ENCODE measurements at places on chromosomes 5 and 9.
A peak's percentile ranks its signal among the peaks of the same experiment; 100 is the strongest.

GRCh38 chr5:151388960-151389359 lies 41.6 kb upstream of the SLC36A2 start:
- DNase-seq: no peak

DNA sequence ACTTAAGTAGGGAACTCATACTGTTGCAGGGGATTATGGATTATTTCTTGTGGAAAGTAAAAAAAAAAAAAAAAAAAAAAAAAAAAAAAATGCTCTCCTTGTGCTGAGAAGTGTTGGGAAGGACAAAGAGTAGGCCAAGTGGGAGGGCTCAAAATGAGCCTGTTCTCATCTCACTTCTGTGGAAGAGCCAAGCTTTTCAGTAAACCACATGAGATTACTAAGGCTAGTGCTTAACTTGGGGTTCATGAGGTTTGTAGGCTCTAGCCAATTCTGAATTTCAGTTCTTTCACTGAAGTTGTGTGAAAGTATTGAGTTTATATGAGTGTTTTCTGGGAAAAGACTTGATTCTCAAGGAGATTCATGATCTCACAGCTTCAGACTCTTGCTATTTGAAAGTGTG lies 23.0 kb upstream of the CEP78 start:
- DNase-seq: no peak

DNA sequence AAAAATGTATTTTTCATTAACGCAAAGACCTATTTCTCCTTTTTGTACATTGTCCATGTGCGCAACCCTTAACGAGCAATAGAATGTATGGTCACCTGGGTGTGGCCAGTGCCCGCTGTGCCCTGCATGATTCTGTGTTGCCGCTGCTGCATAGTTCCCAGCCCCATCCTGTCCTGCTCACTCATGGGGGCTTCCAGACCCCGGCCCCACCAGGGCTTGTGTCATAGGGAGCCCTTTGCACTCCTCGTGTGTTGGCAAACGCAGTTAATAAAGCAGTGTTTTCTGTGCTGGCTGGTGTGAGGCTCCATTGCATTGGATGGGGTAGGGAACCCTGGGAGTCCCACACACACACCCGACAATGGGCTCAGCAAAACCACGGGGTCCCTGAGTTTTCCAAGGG lies 49.7 kb downstream of the SAR1B start:
- DNase-seq: no peak

DNA sequence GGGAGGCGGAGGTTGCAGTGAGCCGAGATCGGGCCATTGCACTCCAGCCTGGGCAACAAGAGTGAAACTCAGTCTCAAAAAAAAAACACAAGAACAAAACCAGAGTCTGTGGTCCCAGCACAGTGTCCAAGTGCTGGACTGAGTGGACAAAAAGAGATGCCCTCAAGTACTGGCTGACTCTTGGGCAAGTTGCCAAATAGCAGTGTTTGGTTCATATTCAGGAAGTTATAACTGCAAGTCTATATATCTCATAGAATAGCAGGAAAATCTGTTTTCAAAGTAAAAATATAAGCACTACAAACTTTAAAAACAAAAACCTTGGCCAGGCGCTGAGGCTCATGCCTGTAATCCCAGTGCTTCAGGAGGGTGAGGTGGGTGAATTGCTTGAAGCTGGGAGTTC lies 7.3 kb downstream of the HABP4 start:
- no peak for DNase-seq

- DNase-seq: no peak
These were observed 45.9 kb upstream of the VPS13A start for GRCh38 chr9:77131399-77131798.

- no peak for DNase-seq
These were observed 328.4 kb downstream of the EFNA5 start for GRCh38 chr5:107342371-107342770.

DNA sequence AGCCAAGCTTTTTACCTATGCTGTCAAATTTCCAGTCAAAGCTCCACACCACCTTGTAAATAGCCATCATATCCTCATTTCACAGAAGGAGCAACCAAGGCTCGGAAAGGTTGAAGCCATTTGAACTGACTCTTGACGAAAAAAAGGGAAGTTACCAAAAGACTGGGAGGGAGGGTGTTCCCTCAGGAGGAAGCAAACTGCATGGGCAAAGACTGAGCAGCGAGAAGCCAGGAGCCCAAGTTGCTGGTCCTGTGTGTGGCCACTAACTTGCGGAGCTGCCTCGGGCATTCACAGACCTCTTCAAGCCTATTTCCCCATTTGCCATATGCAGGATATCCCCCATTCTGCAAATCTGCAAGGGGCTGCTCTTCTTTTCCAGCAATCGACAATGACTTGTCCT lies 37.4 kb downstream of the TTLL11 start:
- DNase-seq: no peak

GRCh38 chr5:176389135-176390123 lies 878 bp downstream of the HIGD2A start:
- DNase-seq: peak; percentile 17

- DNase-seq: no peak
These were observed 154.4 kb downstream of the PRELID2 start for GRCh38 chr5:145680767-145681166.

GRCh38 chr5:128674837-128675446 lies 136.9 kb upstream of the FBN2 start:
- DNase-seq: peak; percentile 23

GRCh38 chr5:13932011-13932410 lies 12.5 kb downstream of the DNAH5 start:
- no peak for DNase-seq

GRCh38 chr5:104840284-104840683 lies 1277.7 kb upstream of the NUDT12 start:
- no peak for DNase-seq

DNA sequence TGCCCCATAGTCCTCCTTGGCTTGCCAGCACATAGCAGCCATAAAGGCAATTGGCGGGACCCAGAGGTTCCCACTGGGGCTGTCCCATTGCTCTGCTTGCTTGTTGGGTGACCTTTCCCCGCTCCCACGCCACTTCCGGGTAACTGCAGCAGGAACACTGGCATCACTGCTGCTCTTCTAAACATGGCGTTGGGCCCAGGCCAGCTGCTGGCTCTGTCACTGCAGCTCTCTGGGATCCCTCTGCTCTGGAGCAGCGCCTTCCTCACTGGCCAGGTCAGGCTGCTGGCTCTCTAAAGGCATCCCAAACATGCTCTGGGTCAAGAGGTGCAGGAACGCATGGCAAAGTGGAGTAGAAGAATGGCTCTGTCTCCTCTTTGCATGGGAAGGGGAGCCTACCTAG lies 92.9 kb downstream of the DRD1 start:
- no peak for DNase-seq

DNA sequence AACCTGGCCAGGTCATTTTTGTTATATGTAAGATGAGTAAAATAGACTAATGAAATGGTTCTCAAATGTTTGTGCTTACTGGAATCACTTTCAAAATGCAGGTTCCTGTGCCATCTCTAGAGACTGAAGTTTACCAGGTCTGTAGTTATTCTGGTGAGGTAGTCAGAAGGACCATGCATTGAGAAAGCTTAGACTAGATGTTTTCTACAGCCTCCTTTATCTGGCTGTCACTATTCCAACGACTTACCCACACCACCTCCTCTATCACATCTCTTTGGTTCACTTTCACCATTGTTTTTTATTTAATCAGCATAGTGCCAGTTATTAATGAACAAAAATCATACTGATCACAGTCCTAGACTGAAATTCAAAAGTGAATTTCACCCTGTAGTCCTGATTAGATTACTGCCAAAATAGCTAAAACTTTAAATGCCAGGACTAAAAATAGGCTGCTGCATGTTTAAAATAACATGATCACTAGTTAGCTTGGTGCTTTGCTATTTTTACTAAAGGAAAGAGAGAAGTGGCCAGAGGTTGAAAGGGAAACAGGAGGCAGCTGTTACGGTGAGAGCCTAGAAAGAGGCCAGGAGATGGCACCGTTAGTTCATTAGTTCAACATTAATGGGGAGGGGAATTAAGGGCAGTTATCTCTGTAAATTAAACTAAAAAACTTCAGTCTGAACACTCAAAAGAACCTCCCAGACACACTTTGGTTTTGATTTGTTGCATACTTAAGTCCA lies 13.9 kb upstream of the FNIP1 start:
- DNase-seq: peak; percentile 31

DNA sequence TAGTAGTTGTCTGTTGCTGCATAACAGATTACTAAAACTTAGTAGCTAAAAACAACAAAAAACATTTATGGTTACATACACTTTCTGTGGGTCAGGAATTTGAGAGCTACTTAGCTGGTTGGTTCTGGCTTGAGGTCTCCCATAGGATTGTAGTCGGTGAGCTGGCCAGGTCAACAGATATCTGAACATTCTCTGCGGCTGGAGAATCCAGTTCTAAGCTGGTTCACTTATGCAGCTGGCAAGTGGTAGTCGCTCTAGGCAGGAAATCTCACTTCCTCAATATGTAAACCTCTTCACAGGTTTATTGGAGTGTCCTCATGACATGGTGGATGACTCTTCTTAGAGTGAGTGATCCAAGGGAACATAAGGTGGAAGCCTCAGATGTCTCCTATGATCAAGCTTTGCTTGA lies 65.7 kb upstream of the TNFAIP8 start:
- DNase-seq: no peak

- DNase-seq: no peak
These were observed 1.1 kb downstream of the GSN start for GRCh38 chr9:121268851-121269641.

GRCh38 chr9:124699575-124699974 lies 71.5 kb downstream of the NR6A1 start:
- no peak for DNase-seq

Measured in dermis microvascular lymphatic vessel endothelial cell (primary cell).